ENCODE measurements at places on chromosomes 5 and 9.
A peak's percentile ranks its signal among the peaks of the same experiment; 100 is the strongest.

DNA sequence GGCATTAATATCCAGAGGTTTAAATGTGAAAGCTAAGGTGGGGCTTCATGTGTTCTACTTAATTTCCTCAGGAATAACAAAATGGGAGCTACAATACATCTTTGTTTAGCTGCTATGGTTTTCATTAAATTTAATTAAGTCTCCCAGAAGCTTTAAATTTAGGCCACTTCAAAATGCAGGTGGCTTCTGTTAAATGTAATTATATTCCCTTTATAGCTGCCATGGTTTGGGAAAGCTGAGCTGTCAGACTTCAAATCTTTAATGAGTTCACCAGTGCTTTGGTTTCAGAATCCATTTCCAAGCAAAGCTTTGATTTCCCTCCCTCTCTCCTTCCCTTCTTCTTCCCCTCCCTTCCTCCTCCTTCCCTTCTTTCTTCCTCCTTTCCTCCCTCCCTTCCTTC, 58.4 kb upstream of the FAM170A start:
- DNase-seq: no peak

GRCh38 chr9:98856982-98857381, 49.5 kb downstream of the GALNT12 start:
- DNase-seq: peak; percentile 32

- no peak for DNase-seq
Observed at GRCh38 chr9:96619491-96620180, at the start of gene CDC14B. Gene CDC14B, minus strand, starts transcription at chr9:96619843. Its CDS starts 465 bp downstream, at chr9:96619378.

GRCh38 chr9:134025606-134026541, 593 bp downstream of the BRD3OS start:
- DNase-seq: peak; percentile 36

GRCh38 chr5:43680286-43680685, 77.3 kb downstream of the NNT start:
- DNase-seq: no peak

- no peak for DNase-seq
Observed at GRCh38 chr5:126052120-126052519, 371.1 kb upstream of the GRAMD2B start.

- peak; percentile 87 for DNase-seq
Observed at GRCh38 chr5:129852747-129853352, 51.4 kb upstream of the CHSY3 start.

- DNase-seq: no peak
Observed at GRCh38 chr5:149002761-149003689, 59.8 kb downstream of the SH3TC2 start.

Measured in OCI-M1 (cell line).